ENCODE measurements at places on chromosomes 4 and X.

- DNase-seq, result no peak
Observed at GRCh38 chr4:85966373-85966772, 393.5 kb downstream of the MAPK10 start.

GRCh38 chr4:140212646-140213045, 58.7 kb upstream of the MAML3 start:
- no peak for DNase-seq

DNA sequence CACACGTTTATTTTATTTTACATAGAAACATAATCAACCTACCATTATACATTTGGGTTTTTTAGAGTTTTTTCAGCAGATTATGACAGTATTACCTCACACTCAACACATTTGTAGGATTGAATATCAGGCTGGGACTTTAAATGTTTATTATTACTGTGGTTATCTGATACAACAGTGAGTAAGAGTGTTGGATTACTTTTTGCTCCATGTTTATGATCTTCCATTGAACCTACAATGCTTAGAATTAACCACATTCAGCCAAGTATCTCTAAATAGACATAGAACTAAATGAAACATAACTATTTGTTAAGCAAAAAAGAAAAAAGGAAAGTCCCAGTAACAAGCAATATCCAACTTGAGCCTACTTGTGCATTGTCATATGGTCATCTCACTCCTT, 607.4 kb upstream of the PITX2 start:
- no peak for DNase-seq

GRCh38 chr4:16140231-16140878, 56.5 kb upstream of the PROM1 start:
- no peak for DNase-seq

GRCh38 chr4:5932035-5932568, 39.2 kb upstream of the CRMP1 start:
- no peak for DNase-seq

DNA sequence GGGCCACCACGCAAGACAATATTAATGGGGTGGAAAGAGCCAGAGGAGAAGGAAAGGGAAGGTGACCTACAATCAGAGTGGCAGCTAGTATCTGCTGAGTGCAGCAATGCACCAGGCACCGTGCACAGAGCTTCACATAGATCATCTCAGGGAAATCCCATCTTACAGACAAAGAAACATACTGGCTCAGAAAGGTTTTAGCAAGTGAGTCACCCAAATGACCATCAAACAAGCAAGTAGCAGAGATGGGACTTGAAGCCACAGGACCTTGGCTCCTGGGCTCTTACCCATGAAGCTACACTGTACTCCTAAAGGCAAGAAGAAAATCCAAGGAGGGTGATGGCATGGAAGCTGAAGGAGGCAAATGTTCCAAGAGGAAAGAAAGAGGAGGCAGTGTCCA, 6.8 kb downstream of the ANXA5 start:
- DNase-seq, result no peak

GRCh38 chr4:122687531-122688061, 44.9 kb upstream of the BBS12 start:
- DNase-seq, result no peak

DNA sequence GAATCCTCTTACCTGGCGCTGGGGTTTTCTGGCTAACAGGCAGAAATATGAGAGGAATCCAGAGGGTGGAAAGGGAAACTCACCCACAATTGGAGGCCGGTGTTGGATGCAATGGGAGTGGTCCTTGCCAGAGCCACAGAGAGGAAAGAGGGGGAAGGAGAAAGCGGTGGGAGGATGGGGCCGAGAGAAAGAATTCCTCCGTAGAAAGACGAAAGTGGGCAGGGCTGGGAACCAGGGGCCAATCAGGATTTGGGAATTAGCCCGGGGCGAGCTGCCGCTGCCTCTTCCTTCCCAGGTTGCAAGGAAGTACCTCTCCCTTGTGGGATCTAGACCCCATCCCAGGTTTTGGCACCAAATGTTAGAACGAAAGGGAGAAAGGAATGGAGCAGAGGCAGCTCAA, 83.1 kb upstream of the SPIN4 start:
- DNase-seq, result no peak

DNA sequence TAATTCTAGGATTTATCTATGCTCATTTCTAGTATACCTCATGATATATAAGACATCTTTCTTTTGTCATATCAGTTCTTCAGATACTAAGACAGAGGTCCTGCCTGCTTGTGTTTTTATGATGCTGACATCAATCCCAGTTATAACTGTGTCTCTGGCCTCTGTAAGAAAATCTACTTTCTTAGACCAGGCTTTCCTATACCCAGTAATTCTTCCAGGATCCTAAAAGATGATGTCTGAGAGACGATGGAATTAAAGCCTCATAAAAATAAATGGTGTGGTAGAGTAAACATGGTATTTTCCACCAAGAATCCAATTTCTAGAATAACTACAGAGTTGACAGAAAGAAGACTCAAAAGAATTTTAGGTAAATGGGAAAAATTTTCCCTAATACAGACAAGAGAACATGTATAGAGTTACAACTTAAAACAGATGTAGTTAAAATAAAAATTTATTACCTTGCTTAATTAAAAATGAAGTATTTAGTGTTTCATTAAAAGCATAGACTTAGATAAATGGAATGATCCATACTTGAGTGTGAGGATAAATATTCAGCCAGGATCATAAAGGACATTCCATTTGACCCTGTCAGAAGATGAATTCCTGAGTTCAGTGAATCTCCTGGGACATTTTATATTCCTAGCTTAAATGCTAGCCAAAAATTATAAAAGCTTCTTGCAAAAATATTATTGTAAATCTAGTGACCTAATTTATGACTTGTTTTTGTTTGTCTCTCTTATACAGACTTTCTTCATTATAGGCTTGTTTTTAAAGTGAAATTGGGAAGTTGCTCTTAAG, 137.4 kb downstream of the PDLIM5 start:
- no peak for DNase-seq

DNA sequence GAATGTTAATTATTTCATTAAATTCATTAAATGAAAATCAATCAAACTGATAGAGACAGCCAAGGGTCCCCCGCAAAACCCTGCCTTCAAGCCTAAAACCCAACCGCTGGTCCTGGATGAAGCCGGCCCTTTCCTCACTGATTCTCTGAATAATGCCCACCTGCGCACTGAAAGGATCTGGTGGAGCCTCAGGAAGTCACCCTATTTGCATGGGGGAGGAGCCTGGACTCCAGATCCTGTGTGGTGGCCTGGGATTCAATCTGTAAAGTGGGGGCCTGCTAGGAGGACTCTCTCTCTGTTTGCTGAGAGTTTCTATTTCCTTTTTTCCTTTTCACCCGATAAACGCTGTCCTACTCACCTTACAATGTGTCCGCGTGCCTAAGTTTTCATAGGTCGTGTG, 97.9 kb upstream of the ADAMTS3 start:
- DNase-seq, result no peak

- no peak for DNase-seq
Observed at GRCh38 chr4:6918338-6918737, 8.7 kb downstream of the TBC1D14 start.

GRCh38 chrX:39899059-39899458, 198.7 kb downstream of the BCOR start:
- DNase-seq, result no peak

DNA sequence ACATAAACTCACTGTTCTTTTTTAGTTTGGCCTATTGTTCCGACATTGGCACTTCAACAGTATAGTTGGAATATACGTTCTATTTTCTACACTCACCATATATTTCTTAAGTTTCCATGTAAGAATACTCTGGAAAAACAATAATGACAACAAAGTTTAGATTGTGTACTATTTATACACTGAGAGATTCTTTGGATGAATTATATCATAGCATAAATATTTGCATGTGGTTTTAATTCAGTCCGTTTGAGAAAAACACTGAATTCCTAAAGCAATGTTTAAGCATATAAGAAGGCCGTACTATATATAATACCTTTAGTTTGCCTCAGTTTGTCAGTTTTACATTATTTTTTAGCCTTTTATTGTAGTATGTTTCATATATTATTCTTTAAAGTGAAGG, 82.4 kb downstream of the RAP1GDS1 start:
- DNase-seq, result no peak

DNA sequence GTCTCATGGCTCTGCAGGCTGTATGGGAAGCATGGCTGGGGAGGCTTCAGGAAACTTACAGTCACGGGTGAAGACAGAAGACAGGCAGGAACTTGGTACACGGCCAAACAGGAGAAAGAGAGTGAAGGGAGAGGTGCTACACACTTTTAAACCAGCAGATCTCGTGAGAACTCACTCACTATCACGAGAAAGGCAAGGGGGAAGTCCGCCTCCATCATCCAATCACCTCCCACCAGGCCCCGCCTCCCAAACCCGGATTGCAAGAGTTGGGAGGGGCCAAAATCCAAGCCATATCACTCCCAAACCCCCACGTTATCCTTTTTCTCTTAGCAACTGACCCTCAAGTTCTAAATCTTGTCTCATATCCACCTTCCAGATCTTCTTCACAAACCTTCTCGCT, 1710.5 kb upstream of the TENM3 start:
- no peak for DNase-seq

GRCh38 chrX:154714925-154715324, 36.0 kb downstream of the GAB3 start:
- peak; percentile 32 for DNase-seq

- DNase-seq, result no peak
Observed at GRCh38 chr4:108168160-108168670, 517 bp downstream of the LEF1 start.

DNA sequence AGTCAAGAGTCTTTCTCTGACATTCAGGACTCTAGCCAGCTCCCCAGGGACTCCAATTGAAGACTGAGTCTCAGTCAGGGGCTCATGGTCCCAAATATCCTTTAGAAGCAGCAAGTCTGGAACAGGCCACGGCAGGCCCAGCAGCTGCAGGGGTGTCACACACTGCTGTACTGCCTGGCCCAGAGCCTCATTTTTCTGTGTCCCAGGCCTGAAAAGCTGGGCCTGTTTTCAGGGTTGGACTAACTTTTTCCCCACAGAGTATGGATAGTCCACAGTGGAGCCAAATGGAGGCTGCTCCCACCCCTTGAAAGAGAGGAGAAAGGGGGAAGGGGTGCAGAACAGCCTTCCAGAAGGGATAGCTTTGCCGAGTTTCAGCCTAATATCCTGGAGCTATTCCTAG, 146.8 kb upstream of the NALF2 start:
- DNase-seq, result no peak

DNA sequence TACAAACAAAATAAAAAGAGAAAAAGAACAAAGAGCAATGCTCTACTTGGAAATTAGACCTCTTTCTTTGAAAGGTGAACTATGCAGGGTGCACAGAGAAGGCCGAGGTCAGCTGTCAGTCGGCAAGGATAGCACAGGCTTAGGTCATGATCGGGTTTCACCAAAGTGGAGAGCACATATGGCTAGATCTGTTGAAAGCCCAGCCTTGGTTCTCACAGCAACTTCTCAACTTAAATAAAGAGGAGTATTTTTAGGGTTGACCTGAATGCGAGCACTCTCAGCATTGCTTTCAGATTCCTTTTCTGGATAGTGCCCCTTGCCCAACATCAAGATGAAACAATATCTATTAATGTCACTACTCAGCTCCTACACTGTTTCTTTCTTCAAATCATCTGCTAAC, 122.9 kb upstream of the GPC4 start:
- no peak for DNase-seq

DNA sequence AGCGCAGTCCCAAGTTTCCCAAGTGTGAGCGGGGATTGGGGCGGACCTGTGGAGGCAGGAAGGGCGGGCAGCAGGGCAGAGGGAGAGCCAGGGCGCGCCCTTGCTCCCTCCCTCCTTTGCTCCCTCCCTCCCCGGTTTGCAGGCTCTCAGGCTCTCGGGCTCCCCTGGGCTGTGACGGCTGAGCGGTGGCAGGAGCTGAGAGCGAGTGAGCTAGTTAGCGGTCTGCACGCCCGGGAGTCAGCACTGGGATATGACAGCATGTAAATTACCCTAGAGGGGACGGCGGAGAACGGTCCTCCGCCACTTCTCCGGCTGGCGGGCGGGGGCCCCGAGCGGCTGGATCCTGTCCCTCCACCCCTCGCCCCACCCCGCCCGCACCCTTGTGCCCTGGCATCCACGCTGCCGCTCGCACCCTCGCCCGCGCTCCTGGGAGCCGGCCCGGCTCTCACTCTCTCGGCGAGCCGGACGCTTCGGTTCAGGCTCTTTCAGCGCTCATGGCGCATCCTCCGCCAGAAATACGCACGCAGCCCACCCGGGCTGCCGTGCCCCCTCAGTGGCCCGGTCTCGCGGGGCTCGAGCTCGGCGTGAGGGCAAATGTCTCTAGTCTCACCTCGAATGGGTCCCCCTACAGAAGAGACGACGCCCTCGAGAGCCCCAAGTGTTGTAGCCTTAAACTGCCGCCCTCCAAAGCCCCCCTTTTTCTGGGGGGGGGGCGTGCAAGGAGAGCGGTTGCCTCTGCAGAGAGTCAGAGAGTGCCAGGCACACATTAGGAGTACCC, at the start of gene TSC22D3:
Gene TSC22D3, minus strand, starts transcription at position 54 of the 778 bp plus-strand sequence. CDS start 368 bp downstream, outside the sequence.
- peak; percentile 62 for DNase-seq

DNA sequence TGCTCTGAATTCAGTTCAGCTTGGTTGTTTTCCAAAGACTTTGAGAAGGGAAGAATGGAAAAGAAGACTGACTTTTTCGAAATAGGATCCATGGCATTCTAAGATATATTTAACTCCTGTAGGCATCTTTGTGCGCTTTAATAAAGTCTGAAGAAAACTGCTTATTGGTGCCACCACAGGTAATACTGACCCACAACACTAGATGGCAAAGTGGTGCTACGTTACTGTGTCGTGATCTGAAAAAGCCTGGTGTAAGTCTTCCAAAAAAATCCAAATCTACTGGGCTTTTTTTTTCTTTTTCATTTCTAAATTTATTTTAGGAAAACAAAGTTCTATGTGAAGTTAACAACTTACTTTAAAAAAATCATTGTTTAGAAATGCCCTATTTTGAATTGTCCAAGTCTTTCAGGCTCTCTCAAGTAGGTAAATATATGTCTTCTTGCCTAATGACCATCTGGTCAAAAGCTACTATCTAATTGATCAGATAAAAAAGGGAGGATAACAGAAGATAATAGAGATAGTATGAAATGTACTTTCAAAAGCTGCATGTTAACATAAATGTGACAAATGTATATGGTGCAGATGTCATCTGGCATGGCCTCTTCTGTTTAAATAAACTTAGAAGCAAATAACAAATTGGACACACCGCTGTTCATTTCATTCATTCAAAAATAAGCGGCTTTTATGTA, 47.0 kb upstream of the MID1IP1 start:
- DNase-seq, result peak; percentile 26

- DNase-seq, result no peak
Observed at GRCh38 chr4:91085961-91086360, 958.8 kb downstream of the CCSER1 start.

DNA sequence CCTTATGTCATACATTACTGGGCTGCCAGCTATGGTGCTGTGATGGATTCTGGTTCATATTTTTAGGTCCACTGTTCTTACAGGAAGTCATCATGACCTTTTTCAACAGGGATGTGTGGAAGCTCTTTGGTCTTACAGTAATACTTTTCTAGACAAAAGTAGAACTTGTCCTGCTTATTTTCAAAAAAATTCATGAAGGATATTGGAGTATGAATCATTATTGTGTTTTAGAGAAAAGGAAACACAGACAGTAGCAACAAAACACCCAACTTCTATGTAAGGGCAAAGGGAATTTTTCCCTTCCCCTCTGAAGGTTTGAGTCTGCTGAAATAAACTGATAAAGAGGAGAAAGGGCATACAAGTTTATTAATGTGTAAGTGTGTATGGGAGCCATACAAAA, 54.7 kb upstream of the FAM9C start:
- DNase-seq, result no peak

GRCh38 chrX:135595543-135595942, 75.1 kb downstream of the INTS6L start:
- DNase-seq, result no peak

- DNase-seq, result no peak
Observed at GRCh38 chr4:168651374-168651773, 154.5 kb downstream of the PALLD start.

GRCh38 chr4:29375716-29376115, 1344.5 kb upstream of the PCDH7 start:
- DNase-seq, result no peak
